ENCODE measurements at places on chromosomes 4 and X. TPM values are rescaled to one million over a fixed set of nuclear protein-coding genes. Genes with fewer than 3 reads are reported as not detected.
A peak's percentile ranks its signal among the peaks of the same experiment; 100 is the strongest.

DNA sequence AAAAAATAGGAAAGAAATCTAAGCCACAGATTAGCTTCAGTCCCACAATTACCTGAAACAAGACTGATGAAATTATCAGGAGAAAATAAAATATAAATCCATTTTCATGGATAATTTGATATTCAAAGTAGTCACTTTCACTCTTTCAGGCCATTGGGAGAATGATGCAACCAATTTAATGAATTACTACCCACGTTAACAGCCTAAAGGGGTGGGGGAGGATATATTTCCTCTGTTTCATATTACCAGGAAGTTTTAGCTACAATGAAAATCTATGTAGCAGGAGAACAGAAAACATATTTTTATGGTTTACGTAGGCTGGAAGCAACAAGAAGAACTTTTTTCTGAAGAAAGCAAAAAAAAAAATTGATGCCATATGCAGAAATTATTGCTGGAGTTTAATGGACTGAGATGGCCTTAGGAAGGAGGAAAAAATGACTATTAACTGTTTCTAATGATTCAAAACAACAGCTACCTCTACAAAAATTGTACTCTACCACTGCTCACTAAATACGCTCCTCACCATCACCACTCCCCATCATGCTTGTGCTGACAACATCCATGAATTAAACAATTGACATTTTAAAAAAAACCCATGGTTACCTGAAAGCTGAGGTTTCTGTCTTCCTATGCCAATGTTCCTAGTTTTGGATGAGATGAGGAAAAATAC, 100.9 kb downstream of the CXXC4 start:
- no peak overlapping the region for H3K27ac ChIP-seq
- H3K4me3 ChIP-seq = no peak overlapping the region
- DNase-seq = no peak
- no peaks in the 10 kb centered on the region for H3K27me3 ChIP-seq
- peaks cover 3% of the 10 kb centered on the region for H3K4me1 ChIP-seq

- H3K36me3 ChIP-seq = no peaks in the 10 kb centered on the region
- H3K4me1 ChIP-seq = peaks cover 30% of the 10 kb centered on the region
- peak within 1 kb of the TSS; percentile 57 for H3K4me3 ChIP-seq
- no peak within 1 kb of the TSS for H3K27ac ChIP-seq
These were observed at the start of gene FGFR3 for GRCh38 chr4:1792832-1793495. Gene FGFR3 (plus strand): TSS chr4:1793293. CDS start chr4:1793935, 642 bp downstream.

GRCh38 chr4:43189741-43190140, 297.2 kb downstream of the GRXCR1 start:
- DNase-seq = no peak
- H3K4me1 ChIP-seq = no peaks in the 10 kb centered on the region
- H3K27ac ChIP-seq = no peak overlapping the region
- H3K36me3 ChIP-seq = no peaks in the 10 kb centered on the region
- no peaks in the 10 kb centered on the region for H3K27me3 ChIP-seq

DNA sequence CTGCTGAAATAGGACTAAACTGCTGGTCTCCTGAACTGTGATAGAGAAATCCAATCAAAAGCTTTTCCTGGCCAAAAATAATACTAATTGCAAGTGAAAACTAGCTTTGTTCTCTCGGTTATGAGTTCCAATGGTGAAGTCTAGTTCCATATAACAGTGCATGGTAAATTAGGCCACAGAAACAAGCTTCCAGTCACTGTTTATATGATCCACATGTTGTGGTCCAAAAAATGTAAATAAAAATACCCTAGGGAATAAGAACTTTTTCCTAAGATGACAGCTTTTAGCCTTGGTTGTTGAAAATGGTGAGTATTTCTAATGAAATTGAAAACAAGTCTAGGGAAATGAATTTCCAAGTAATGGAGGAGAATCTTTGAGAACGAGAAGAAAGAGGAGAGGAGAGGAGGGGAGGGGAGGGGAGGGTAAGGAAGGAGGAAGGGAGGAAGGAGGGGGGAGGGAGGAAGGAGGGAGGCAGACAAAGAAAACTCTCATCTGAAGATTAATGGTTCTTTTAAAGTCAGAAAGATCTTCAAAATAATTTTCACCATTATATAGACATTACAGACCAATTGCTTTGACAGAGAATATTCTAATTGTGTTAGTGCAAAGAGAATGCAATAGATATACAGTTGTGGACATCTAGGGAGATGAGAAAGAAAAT, 26.1 kb downstream of the PALLD start:
- no peak for DNase-seq
- H3K36me3 ChIP-seq = no peaks in the 10 kb centered on the region
- peaks cover 11% of the 10 kb centered on the region for H3K4me1 ChIP-seq
- no peak overlapping the region for H3K27ac ChIP-seq
- H3K27me3 ChIP-seq = no peaks in the 10 kb centered on the region

DNA sequence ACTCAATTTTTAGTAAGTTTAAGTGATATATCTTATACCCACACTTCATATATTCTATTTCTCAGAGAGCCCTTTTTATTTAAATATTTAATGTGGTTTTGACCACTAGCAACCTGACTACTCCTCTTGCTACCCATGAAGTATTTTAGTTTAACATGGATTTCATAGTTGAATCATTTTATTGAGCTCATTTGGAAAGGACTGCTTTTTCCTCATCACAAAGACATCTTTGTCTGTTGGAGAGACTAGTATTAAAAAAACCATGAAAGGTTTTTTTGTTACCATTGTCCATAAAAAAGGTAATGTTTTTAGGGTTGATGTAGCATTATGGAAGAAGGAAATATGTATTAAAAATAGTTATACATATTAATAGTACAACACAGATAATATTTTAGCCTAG, 139.5 kb downstream of the RAPGEF2 start:
- no peak for DNase-seq
- H3K4me3 ChIP-seq = no peak overlapping the region
- peaks cover 19% of the 10 kb centered on the region for H3K4me1 ChIP-seq
- H3K27ac ChIP-seq = no peak overlapping the region
- H3K27me3 ChIP-seq = no peaks in the 10 kb centered on the region
- no peaks in the 10 kb centered on the region for H3K36me3 ChIP-seq

- H3K36me3 ChIP-seq = peaks cover 6% of the 10 kb centered on the region
- peak overlapping the region; percentile 50 for H3K27ac ChIP-seq
- H3K27me3 ChIP-seq = no peaks in the 10 kb centered on the region
These were observed 58.0 kb downstream of the SEPTIN11 start for GRCh38 chr4:77007358-77008230.

Gene IL1RAPL2
- total RNA-seq = 0.83 TPM

Gene TRIM75
- not detected for total RNA-seq

Gene CRMP1
- 1.2 TPM for total RNA-seq

Gene HELT
- not detected for total RNA-seq

Gene POU3F4
- total RNA-seq = not detected

Gene RAB9B
- total RNA-seq = 11.6 TPM

Gene KCNE5
- not detected for total RNA-seq

Gene CCNB3
- total RNA-seq = not detected

Gene TBC1D8B
- total RNA-seq = 5.0 TPM

Gene SNCA
- total RNA-seq = 19.7 TPM

Gene LNX1
- 5.8 TPM for total RNA-seq
